ENCODE measurements at places on chromosomes 1 and 21.

DNA sequence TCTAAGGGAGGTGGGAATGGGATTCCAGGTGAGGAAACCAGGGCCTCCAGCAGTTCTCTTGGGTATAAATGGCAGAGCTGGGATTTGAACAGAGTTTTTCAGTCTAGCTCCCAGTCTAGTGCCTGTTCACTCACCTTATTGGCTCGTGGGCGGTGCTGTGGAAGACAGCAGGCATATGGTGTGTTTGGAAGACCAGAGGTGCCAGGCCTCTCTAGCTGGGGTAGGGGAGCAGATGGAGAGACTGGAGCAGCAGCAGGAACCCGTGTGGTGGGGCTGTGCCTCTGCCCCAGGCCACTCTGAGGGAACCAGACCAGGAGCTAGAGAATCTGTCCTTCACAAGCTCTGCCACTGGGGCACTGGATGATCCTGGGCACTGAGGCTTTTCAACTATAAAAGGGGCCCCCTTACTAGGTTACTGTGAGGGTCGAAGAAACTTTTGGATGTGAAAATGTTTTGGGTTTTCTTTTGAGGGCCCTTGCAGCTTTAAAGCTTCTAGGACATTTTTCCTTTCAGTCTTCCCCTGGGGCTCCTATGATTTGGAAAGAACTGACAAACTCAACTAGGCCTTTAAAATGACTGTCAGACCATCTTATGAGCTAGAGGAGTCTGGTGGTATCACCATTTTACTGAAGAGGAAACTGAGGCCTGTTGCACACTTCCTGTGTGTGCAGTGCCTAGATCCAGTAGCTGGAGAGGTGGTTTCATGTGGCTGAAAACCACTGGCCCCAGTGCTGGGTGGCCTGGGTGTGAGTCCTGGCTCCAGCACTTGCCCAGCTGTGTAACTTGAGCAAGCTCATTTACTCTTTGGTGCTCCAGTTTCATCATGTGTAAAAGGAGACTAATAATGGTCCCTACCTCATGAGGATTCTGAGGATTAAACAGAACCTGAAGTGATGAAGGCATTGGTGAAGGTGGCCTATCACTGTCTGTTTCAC is 6.1 kb downstream of the DMRTB1 start:
- DNase-seq: no peak

DNA sequence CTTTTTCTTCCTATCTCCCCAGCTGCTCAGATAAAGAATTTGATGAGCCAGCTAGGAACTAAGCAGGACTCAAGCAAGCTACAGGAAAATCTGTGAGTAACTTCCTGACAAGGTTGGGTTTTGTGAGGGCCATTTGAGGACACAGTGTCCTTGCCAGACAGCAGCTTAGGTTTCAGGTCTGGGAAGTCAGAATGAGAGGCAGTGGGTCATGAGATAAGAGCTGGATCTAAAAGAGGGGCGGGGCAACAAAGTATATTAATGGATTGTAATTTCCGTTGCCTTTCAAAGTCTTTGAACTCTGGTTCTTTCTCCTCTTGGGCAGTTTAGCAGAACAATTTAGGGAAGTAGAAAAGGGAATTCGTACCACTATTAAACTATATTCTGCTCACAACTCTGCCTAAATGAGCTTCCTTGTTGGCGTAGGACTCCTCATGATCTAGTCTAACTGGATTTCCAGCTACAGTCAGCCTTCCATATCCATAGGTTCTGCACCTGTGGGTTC is 16.6 kb downstream of the STX12 start:
- DNase-seq: no peak

GRCh38 chr1:238364214-238364892 is 473.6 kb upstream of the ZP4 start:
- DNase-seq: no peak

- no peak for DNase-seq
These were observed 193.3 kb upstream of the BEND5 start for GRCh38 chr1:48969971-48970370.

- DNase-seq: no peak
These were observed 87.0 kb upstream of the C1orf21 start for GRCh38 chr1:184299796-184300195.

GRCh38 chr1:30472526-30472925 is 250.9 kb downstream of the MATN1 start:
- DNase-seq: no peak

DNA sequence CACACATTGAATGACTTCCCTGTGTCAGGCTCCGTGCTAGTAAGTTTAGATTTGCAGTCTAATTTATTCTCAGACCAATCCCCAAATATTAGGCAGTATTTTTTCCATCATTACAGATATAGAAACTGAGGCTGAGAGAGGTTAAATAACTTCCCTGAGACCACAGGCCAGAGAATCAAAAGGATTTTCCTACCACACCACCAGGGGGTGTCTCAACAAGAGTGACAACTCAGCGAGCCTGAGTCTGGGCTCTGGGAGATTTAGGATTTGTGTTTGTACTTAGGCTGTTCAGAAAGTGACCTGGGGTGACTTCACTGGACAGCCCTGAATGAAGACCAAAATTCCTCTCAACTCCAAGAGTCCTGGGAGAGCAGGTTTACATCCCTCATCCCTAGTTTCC is 13.3 kb upstream of the LCE5A start:
- no peak for DNase-seq

DNA sequence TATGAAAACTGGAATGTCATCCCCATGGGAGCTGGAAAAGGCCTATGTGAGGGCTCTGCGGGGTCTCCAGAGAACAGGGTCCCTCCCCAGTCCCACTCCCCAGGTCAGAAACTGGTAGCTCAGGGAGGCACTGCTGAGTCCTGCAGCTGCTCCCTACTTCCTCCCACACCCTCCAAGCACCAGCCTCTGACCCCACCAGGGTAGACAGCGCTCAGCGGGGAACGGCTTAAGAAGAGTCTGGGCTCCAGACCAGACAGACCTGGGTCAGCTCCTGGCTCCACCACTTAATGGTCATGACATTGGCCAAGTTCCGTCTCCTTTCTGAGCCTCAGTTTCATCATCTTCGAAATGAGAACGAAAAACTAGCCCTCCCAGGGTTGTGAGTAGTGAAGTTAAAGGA is 7.2 kb downstream of the LRP8 start:
- no peak for DNase-seq

- DNase-seq: no peak
These were observed 33.4 kb downstream of the MNDA start for GRCh38 chr1:158864595-158864994.

DNA sequence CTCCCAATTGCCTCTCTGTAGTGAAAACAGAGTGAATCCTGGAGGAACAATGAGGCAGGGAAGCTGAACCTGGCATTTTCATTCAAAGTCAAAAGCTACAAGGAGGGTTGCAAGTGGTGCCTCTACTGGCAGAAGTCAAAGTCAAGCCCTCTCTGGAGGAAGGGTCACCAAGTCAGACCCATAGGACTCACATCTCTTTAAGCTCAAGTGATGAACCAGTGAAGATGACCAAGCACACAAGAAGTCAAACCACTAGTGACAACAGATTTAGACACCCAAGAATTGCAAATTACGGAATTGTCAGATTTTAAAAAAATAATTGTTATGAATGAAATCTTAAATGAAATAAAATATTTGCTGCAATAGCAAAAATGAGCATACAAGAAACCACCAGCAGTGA is 81.1 kb upstream of the ATP1B1 start:
- no peak for DNase-seq

DNA sequence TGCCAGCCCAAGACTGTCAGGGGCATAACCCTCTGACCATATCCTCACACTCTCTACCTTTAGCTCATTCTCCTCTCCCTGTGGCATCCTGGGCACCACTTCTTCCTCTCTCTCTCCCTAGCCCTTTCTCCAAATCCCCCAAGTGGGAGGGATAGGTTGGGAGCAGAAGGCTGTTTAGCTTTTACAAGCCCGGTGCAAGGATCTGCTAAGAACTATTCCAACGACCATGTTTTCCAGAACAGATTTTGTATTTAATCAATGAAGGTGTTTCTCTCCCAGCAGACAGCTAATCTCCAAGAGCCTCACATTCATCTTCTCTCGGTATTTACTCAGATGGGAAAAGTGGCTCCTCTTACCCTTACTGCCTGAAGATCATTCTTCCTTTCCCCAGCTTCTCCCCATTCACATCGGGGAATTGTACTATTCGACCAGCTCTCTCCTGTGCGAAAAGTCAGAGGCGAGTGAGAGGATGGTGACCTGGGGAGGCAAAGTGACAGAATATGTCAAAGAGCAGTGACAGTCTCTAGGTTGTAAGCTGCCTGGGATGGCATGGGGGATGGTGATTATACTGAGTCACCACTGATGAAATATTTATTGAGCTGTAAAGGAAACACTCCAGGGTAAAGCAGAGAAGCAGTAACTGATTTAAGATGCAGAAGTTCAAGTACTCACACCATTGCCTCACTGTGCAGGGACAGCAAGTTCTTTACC is 47.0 kb upstream of the RBM15 start:
- no peak for DNase-seq

GRCh38 chr1:225425201-225425786 is 2.5 kb downstream of the LBR start:
- DNase-seq: no peak

- no peak for DNase-seq
These were observed 25.1 kb upstream of the MYCL start for GRCh38 chr1:39926820-39927219.

GRCh38 chr1:151825751-151826660 is 5.6 kb downstream of the RORC start:
- no peak for DNase-seq

- DNase-seq: no peak
These were observed 254.4 kb upstream of the GJB5 start for GRCh38 chr1:34500451-34500850.

DNA sequence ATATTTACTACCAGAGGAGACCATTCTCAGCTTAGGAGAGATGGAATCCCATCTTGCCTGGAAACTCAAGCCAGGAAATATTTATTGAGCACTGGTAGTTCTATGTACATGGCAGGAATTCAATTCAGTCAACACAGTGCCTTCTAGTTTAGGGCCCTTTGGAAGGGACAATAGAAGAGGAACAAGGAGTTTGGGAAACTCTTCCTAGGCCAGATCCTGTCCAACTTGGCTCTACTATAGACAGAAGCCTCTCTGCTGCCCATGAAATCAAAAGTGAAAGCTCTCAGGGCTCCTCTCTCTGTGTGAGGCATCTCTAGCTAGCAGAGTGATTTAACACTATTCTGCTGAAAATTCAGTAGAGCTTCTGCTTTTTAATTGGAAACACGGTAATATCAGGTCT is 244.6 kb upstream of the MAP1LC3C start:
- DNase-seq: no peak

DNA sequence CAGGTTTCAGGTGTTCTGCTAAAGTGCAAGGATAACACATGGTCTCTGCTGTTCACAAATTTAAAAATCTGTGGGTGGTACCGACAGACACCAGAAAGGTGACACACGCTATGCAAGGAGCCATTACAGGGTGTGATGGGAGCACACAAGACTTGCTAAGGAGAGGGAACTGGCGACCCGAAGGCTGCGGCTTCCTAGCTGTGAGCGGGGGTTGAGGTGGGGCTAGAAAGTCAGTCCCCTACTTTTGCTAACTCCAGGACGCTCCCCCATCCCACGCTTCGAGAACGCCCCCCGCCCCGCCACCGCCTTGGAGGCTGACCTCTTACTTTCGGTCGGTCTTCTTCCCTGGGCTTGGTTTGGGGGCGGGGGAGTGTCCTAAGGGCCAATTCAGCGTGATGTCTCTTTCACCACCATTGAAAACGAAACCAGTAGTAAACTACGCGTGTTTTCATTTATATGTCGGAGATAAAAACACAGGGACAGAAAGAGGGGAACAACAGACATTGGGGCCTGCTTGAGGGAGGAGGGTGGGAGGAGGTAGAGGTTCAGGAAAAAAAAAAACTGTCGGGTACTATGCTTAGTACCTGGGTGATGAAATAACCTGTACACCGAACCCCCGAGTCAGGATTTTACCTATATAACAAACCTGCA is 1.1 kb downstream of the CKS1B start:
- DNase-seq: no peak

- DNase-seq: no peak
These were observed 14.9 kb downstream of the RBBP4 start for GRCh38 chr1:32665915-32666314.

GRCh38 chr1:247281001-247281574 is 25.2 kb downstream of the VN1R5 start:
- DNase-seq: no peak

- DNase-seq: no peak
These were observed 588.3 kb downstream of the LMO4 start for GRCh38 chr1:87916965-87917364.
